Lung (tissue), 17 donors: ENCODE measurements at places on chromosomes 11 and 22.

GRCh38 chr22:30668386-30668710 is 673 bp upstream of the DUSP18 start:
- no peak for DNase-seq

- no peak for DNase-seq
Observed at GRCh38 chr22:27041745-27042310, 384.4 kb downstream of the MIAT start.

GRCh38 chr11:46160100-46160499 is 38.8 kb upstream of the PHF21A start:
- peak; percentile 7 for DNase-seq

GRCh38 chr11:119860561-119861094 is 131.6 kb upstream of the NECTIN1 start:
- no peak for DNase-seq

GRCh38 chr11:125088576-125089455 is 22.6 kb downstream of the TMEM218 start:
- DNase-seq: no peak

DNA sequence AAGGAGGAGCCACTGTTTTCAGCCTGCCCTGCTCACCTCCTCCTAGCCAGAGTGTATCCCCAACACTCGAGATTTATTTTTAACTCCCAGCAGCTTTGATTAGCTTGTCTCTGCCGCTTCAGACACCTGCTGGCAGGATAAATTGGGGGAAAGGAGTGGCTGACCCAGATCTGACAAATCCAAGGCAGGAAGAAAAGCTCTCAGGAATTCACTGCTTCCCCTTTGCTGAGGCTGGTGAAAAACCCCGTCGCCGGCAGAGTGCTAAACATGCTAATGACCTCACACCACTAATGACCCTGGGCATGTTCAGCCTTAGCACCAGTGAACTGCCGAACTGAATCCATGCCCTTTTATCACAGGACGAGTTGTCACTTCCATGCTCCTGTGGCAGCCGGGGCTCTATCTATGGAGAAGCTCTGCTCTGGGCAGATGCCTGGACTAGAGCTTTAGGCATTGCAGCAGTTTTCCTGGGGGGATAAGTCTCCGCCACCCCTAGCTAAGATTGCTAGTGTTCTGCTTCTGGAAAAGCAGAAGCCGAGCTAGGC is 52.2 kb downstream of the FEZ1 start:
- no peak for DNase-seq
